ENCODE measurements at places on chromosomes 3 and 15.

DNA sequence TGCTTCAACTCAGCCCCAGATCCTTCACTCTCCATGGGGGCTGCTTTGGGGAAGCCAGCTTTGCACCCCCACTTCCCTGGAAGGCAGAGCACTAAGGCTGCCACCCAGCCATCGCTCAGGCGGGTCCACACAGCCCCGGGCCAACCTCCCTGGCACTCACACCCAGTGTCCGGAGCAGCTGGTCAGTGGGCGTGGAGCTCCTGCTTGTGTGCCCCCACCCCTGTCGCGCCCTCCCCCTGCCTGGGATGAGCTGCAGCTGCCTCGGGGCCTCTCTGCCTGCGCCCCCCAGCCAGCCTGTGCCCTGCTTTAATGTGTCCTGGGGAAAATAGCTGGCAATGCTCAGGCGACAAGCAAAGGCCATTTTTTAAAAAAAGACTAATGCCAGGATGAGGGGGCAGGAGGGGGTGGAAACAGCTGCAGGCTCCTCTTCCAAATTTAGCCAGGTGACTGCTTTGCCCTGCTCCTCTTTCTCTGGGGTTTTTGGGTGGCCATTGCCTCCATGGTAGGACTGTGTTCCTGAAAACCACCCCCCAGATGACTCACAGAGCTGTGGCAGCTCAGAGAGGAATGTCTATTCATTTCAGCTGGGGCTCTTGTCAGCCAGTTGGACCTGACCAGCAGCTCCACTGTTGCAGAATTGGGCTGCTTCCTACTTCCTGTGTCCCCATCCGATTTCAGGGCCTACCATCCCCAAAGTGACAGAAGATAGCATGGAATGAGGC, 65.0 kb downstream of the CEMIP start:
- no peak for DNase-seq

DNA sequence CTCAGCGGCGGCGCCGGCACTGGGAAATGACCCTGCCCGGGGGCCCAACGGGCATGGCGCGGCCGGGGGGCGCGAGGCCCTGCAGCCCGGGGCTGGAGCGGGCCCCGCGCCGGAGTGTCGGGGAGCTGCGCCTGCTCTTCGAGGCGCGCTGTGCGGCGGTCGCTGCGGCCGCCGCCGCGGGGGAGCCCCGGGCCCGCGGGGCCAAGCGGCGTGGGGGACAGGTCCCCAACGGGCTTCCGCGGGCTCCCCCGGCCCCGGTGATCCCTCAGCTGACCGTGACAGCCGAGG, 172 bp downstream of the ITPKA start:
- no peak for DNase-seq

- DNase-seq, result no peak
Measured at GRCh38 chr3:17634201-17634600, 108.2 kb downstream of the TBC1D5 start.

- DNase-seq, result no peak
Measured at GRCh38 chr3:163196815-163197374, 1700.3 kb downstream of the OTOL1 start.

- no peak for DNase-seq
Measured at GRCh38 chr15:51621936-51622603, 501 bp downstream of the DMXL2 start.

- no peak for DNase-seq
Measured at GRCh38 chr3:45343947-45344346, 44.4 kb upstream of the LARS2 start.
